ENCODE measurements at places on chromosomes 4 and X.

- no peak for DNase-seq
These were observed 44.2 kb upstream of the ADAM29 start for GRCh38 chr4:174873931-174874330.

- DNase-seq: no peak
These were observed 534.6 kb upstream of the FAM241A start for GRCh38 chr4:111610681-111611080.

- DNase-seq: peak; percentile 97
These were observed 45.2 kb upstream of the SLC39A8 start for GRCh38 chr4:102390438-102390837.

- peak; percentile 11 for DNase-seq
These were observed 7.1 kb downstream of the KLF3 start for GRCh38 chr4:38670939-38671591.

DNA sequence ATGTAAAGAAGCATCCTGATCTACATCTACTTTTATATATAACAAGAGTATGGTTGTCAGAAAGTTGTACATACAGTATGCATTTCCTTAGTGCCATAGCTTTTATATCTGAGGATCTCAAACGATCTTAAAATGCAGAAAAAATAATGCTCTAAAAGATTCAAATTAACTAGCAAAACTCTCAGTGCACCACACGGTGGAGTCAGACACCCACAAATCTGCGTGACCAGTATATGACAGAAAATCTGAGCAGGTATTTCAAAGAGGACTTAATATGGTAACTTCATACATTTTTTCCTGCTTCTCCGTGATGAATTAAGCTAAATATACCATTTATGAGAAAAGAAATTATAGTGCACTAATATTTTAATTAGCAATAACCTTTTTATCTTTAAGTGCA is 803.0 kb downstream of the DMD start:
- DNase-seq: no peak

GRCh38 chr4:170723171-170723570 is 633.4 kb upstream of the AADAT start:
- no peak for DNase-seq

DNA sequence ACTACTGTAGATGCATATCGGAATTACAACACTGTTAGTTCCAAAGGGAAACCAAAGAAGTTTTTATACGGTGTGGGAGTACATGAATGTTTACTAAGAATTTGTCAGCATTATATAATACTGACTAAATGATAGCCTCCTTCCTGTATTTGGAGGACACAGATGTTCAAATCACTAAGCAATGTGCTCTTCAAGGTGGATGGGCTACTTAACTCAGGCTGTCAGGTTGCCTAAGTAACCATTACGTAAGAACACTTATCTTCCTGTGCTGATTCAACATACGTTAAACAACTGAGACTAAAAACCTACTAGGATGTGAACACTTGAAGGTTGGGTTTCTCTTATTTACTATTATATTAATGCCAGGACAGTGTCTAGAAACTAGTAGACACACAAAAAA is 81.9 kb upstream of the HPGD start:
- peak; percentile 50 for DNase-seq

DNA sequence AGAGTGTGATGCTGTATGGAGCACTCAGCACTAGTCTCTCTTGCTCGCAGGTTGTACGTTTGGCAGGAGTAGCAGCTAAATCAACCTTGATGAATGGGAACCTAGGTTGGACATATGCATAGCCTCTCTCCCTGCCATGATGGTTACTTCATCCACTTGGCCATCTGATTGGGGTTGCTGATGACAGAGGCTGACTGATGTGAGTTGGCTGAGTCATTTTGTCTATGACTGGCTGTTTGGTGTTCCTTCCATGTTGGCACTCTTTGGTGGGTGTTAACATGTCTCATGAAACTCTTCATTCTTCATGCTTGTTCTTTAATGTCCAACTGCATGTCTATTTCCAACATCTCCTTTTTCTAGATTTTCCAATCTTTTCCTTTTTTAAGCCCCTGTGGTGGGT is 31.6 kb upstream of the SPARCL1 start:
- no peak for DNase-seq

- no peak for DNase-seq
These were observed 399.6 kb upstream of the NDST3 start for GRCh38 chr4:117634716-117635115.

DNA sequence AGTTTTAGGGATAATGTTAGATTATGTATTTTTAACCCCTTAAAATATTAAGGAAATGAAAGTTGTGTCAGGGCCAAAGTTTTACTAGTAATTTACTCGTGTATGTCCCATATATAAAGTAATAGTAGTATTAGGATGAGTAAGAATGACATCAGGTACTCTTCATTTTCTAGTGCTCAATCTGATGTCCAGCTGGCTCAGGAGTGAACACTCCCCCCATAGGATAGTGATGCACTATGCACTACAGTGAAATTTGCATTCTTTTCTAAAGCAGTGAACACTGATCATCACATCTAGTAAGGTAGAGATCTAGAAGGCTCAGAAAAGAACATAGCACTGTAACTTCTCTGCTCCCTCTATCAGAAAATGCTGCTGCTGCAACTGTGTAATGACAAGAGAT is 409.7 kb downstream of the GLUD2 start:
- DNase-seq: no peak

DNA sequence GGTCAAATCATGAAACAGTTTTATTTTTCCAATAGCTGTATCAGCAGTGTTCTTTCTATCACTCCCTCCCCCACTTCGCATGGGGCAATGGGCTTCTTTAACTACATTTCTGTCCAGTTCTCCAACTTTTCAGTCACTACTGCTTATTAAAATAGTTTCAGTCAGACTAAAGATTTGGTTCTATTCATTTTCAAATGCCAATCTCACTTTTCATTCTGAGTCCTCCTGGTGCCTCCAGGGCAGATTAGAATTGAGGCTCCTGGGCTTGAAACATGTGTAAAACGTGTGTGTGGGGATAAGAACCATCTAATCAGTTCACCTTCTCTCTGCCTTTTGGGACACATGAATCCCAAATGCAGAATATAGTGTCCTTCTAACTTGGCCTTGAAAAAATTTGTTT is 3.5 kb upstream of the BEX3 start:
- no peak for DNase-seq

DNA sequence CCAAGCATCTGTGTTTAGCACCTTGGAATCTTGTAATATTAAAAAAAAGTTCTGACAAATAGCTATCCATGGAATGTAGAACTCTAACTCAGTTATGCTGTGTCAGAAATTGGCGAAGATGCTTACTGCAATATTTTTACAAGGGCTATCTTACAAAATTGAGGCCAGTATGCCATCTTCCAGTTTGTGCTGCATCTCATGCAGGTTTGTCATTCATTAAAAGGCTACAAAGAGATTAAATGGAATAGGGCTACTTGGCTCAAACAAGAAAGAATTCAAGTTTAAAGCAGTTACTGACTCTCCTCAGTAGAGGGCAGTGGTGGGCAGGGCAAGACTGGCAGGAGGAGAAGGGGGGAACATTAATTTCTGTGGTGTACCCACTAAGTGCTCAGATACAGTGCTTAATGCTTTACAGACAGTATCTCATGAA is 66.5 kb downstream of the SHROOM4 start:
- no peak for DNase-seq

GRCh38 chrX:147646949-147647723 is 264.6 kb upstream of the FMR1 start:
- no peak for DNase-seq

GRCh38 chr4:149630064-149630463 is 185.6 kb downstream of the IQCM start:
- DNase-seq: no peak

- no peak for DNase-seq
These were observed 30.7 kb downstream of the HS3ST1 start for GRCh38 chr4:11397819-11398610.

DNA sequence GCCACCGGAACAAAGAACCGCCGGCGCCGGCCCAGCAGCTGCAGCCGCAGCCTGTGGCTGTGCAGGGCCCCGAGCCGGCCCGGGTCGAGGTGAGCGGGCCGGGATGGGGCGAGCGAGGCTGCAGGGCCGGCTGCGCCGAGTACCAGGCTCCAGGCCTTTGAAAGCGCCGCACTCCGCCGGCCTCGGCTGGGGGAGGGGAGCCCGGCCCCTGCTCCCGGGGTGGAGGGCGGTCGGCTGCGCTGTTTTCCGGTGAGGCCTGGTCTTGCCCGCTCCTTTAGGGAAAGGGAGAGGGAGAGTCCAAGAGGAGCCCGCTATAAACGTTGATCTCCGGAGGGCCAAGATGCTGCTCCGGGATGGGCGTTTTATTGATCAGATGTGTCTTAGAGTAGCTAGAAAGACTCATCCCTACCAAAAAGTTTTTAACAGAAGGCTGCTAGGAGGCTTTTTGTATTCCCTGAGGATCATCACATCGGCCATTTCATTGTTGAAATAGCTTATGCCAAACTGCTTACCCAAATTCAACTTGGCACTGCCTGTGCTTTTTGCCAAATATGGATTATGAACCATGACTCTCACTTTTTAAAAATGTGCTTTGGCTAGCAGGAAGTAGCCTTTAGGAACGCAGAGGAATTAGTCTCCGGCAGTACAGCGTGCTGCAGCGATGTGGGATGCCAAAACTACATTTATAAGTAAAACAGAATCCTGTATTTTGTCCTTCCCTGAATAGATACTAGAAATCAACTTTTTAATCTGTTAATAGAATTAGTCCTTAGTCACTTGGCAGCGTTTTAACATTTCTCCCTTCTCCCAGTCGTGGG is 760 bp downstream of the TMEM165 start:
- no peak for DNase-seq

GRCh38 chr4:25486171-25486570 is 109.1 kb downstream of the ANAPC4 start:
- DNase-seq: no peak

DNA sequence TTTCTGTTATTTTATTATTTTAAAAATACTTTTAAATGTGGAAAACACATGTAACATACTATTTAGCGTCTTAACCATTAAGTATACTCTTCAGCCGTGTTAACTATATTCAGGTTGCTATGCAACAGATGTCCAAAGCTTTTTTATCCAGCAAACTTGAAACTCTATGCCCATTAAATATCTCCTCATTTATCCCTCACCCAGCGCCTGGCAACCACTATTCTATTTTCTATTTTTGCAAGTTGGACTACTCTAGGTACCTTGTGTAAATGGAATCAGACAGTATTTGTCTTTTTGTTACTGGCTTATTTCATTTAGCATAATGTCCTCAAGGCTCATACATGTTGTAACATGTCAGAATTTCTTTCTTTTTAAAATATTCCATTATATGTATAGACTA is 174.6 kb downstream of the PCDH10 start:
- no peak for DNase-seq

DNA sequence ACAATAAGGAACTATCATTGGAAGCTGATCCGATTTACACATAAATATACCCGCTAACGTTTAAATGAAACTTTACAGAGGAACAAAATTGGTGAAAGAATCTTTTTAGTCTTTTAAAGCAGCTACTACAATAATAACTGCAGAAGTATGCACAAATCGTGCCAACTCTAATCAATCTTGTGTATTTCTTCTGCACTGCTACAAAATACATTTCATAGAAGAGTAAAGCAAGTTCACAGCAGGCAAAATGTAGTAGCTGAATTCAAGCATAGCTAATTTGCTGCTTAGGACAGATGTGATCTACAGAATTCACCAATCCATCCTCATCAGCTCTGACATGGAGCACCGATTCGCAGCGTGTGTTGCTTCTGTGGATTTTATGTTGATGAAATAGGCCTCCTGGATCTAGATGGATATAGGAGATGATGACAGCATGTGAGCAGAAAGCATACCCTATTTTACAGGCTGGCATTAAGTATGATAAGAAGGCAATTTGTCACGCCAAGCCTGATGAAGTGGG is 367.3 kb upstream of the FGF13 start:
- DNase-seq: no peak
